ENCODE measurements at places on chromosomes 12 and 14.

DNA sequence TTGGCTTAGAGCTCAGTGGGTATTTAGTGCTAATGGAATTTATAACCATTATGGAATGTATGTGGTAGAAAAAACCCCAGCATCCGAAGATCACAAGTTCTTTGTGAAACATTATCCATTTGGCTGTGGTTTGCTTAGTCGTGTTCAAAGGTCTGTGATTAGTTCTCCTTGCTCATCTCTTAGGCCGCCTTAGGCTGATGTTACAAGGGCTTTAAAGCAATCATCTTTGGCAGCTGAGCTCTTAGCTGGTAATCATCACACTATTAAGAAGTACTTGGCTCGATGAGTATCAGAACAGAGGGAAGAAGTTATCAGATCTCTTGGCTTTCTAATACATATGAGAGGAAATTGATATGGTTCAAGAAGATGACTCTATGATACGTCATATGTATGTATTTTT is 124.1 kb upstream of the E2F7 start:
- no peak for DNase-seq

GRCh38 chr12:51591016-51591901 is at the start of gene SCN8A:
SCN8A (plus strand) TSS chr12:51591233; CDS start chr12:51662818, 71,585 bp downstream.
- DNase-seq, result no peak

DNA sequence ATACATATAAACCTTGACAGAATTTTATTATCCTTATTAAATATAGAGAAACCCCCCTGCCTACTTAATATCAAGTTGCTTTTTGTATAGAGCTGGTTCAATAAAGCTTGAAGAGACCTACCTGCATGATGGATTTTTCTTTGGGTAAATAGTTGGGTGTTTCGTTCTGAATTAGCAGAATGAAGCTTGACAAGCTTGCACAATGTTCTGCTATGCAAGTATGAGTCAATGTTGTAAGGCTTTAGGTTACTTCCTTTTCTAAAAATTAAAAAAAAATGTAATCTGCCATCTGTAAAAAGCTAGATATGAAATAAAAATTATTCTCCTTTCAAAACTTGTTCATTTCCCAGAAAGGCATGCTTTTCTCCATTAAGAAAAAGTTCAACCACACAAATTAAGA is 1662.6 kb upstream of the SEL1L start:
- DNase-seq, result no peak

- no peak for DNase-seq
Measured at GRCh38 chr14:21917699-21918436, 244.2 kb upstream of the OR4E1 start.

DNA sequence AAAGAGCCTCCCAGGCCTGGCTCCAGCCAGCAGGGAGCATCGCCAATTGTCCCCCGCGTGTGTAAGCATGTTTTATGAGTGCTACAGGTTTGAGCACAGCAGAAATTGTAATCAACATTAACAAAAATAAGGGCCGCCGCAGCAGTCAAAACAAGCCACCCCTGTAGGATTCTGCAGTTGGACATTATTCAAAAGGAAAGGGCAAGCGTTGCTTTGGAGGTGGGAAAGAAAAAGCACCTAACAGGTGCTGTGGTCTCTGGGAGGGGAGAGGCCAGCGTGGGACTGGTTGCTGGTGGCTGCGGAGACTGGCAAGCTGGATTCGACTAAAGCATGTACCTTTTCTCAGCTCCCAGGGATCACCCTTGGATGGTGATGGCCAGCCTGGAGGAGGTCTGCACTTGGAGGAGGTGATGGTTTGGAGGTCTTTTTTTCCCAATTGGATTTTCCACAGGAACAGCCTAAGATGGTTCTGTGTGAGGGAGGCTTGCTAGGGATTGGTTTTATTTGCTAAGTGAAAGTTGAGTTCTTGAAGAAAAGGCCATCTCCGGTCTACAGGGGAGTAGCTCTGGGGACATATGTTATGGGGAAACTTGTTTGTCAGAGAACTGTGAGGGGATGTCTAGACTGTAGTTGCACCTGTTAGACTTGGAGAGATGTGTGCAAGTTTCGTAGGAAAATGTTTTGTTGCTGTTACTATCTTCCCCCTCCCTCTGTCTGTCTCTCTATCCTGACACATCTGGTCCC is 2.0 kb downstream of the DYRK2 start:
- DNase-seq, result no peak

DNA sequence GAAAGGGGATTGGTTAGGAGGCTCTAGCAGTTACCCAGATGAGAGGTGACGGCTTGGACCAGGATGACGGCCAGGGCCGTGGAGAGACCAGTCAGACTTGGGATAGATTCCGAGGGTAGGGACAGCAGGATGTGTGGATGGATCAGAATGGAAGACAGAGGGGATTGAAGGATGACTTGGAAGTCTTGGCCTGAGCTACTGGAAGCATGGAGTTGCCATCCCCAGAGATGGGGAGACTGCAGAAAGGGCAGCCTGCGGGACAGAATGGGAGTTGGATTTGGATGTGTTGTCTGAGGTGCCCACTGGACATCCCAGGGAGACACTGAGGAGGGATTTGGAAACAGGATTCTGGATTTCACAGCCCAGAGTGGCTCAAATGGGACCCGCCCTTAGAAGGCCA is 102.3 kb downstream of the CALM1 start:
- DNase-seq, result no peak

- DNase-seq, result no peak
Measured at GRCh38 chr12:42507081-42507480, 82.5 kb downstream of the PRICKLE1 start.

Measured in activated naive CD4-positive, alpha-beta T cell (primary cell).